ENCODE measurements at places on chromosomes 3 and 15. TPM values are rescaled to one million over a fixed set of nuclear protein-coding genes. Genes with fewer than 3 reads are reported as not detected.

GRCh38 chr3:10006762-10007090 is 19.5 kb upstream of the FANCD2 start:
- ATAC-seq: no peak

DNA sequence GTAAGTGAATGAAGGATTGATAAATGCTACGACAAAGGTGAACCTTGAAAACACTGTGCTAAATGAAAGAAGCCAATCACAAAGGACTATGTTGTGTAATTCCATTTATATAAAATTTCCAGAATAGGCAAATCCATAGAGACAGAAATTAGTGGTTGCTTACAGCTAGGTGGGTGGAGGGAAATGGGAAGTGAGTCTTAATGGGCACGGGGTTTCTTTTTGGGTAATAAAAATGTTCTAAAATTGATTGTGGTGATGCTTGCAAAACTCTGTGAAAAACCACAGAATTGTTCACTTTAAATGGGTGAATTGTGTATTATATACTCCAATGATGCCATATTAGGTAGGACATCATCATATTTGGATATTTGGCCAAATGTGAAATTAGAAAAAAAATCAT is 20.9 kb upstream of the TEX9 start:
- no peak for ATAC-seq

DNA sequence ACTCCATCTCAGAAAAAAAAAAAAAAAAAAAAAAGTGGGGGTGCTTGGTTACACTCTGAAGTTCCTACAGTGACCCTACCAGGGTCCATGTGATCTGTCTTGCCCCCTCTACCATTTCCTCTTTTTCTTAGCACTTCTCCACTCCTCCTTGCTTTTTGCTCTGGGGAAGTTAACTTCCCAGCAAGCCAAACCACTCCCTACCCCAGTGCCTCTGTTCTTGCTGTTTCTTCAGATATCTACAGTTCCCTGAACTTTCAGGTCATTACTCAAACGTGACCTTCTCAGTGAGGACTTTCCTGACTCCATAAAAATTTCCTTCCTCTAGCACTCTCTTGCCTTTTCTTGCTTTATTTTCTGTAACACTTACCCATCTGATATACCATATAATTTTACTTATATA is 61.1 kb upstream of the GCNT3 start:
- ATAC-seq: no peak

DNA sequence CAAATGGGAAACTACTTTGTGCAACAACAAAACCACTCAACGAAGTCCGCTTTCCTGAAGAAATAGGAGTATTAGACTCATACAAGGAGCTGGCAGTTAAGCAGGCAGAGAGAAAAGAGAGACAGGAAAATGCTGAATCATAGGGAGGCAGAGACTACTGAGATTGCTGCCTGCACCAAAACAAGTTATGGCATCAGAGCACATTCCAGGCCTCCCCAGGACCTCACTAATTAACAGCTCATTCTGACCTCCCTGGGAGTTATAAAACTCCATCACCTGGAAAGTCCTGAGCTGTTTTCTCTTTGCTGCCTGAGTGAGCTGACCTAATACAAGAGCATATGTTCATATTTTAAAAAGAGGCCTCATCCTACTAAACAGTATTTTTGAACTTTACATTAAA is 741.0 kb downstream of the MCTP2 start:
- no peak for ATAC-seq

DNA sequence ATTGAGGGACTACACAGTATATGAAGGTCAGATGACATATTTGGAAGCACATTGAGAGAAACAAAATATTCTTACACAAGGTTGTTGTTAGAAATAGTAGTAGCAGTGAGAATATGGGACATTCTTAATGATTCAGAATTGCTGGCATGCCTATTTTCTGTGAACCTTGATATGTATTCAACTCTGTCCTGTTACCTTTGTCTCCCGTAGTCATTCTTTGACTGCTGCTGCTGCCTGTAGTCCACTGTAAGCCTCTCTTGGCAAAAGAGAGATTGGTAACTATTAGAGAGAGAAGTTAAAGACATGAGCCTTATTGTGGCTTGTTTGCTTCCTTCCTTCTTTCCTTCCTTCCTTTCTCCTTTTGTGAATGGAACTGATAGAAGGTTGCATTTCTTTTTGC is 64.5 kb downstream of the TCF12 start:
- ATAC-seq: no peak

The FAM107A gene
- total RNA-seq: 75.3 TPM

DNA sequence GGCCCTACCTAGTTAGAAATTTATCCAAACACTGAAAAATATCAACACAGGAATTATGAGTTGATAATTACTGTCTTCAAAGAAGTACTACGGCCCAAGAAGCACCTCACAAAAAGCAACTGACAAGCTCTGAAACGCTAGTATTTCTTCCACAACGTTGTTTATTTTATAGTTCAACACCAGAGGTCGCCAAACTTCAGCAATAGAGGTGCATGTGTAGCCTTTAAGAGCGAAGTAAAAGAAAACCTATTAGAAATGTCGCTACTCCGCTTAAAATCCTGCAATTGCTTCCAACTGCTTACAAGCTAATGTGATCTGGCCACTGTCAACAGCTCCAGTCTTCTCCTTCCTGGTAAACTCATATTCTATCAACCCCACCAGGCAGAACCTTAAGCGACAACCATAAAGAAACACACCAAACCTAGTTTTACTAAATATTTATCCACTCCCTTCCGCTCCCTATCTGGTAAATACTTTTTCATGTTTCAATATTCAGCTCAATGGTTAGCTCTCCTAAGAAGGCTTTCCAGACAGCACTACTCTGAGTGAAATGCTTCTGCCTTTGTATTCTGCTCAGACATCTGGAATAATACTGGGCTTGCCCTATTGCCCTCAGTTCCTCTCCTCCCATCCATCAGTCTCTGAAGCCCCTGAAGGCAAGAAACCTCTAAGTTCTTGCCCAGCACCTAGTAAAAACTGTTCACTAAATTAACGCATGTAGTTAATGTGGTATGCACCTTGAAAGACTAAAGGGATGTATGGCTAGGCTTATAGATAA is 110.2 kb downstream of the NR1I2 start:
- peak; percentile 46 for ATAC-seq

- peak; percentile 2 for ATAC-seq
These were observed 40.5 kb upstream of the ROPN1 start for GRCh38 chr3:124032311-124032880.

DNA sequence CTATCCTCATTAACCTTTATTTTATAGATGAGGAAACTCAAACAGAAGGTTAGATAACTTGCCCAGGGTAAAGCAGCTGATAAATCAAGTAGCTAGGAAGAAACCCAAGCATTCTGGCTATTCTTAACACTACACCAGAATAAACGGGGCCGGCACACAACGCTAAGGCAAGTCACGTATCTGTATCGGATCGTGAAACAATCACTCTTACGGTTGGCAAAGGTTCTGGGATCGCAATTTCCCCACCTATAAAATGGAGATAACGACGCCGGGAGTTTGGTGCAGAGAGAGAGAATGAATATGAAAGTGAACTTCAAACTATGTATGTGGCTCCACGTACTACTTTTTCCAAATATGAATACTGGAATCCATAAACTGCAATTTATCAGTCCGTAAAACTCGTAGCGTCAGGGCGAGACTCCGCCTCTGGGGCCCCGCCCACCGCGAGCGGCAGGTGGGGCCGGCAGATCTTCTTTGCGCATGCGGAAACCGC is 252 bp upstream of the ARMC8 start:
- peak; percentile 95 for ATAC-seq

- ATAC-seq: peak; percentile 30
These were observed 22.4 kb downstream of the CD86 start for GRCh38 chr3:122077293-122078234.

DNA sequence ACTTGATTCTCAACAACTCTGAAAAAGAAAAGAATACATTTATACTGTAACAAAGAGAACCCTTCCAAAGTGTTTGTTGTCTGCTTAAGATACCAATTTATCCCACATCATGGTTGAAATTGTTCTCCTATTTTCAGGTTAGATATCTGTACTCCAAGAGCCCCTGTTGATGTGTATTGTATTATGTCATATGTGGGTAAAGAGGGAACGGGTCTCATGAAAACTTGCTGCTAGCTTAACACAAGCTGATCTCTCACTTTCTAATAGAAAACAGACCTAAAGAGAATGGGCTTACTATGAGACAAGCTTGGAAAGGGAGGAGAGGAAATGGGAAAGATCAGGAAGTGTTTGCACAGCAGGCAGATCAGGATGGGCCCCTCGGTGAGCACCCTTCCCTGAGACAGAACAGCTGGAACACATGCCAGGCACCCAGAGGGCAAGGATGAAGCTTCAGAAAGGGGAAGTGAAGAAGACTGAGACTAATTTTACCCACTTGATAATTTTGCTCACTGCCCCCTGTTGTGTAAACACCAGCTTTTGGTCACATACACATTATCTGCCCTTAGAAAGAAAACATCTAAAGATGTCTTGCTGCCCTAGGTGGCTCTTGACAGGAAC is 747.9 kb upstream of the CCDC54 start:
- ATAC-seq: no peak

DNA sequence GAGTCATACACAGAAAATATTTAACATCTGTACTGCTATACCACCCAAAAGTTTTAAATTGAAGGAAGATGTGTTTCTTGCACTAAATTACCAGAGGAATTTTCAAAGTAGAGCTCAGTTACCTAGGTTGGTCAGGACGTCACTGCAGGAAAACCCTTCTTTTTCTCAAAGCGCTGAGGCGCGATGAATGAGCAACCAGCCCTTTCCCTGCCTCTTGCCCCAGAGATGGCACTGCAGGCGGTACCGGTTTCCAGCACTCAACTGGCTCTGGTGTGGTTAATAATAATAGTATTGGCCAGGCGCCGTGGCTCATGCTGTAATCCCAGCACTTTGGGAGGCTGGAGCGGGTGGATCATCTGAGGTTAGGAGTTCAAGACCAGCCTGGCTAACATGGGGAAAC is 49.3 kb downstream of the HES1 start:
- ATAC-seq: no peak

The NANOGP8 gene
- total RNA-seq: 4.0 TPM

The CPLX3 gene
- not detected for total RNA-seq

The SLC9A9 gene
- total RNA-seq: 12.8 TPM

- ATAC-seq: no peak
These were observed 243.4 kb upstream of the GADL1 start for GRCh38 chr3:31137718-31138465.

The PPP1R14D gene
- total RNA-seq: not detected

DNA sequence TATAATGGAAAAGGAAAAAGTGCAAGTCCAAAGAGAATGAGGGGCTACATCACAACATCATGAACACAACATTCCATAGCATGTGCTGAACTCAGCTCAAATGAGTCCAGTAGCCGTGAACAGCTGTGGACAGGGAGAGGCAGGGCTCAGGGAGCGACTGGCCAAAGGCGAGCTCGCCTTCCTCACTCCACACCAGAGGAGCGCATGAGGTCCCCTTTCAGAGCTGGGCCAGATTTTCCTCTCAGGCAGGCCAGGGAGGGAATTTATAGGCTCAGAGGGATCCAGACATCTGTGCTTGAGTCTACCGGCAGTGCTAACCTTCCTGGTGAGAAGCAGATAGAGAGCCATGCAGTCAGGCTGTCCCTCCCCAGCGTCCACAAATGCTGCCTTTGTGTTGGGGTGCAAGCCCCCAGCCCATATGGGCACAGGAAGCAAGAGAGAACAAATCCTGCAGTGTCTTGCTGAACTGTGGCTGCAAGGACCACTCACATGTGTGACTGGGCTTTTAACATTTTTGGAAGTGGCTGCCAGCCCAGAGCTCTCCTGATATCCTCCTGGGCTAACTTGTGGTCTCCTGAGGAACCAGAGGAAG is 32.5 kb downstream of the ARHGEF3 start:
- ATAC-seq: no peak

The CLK3 gene
- 98.4 TPM for total RNA-seq

DNA sequence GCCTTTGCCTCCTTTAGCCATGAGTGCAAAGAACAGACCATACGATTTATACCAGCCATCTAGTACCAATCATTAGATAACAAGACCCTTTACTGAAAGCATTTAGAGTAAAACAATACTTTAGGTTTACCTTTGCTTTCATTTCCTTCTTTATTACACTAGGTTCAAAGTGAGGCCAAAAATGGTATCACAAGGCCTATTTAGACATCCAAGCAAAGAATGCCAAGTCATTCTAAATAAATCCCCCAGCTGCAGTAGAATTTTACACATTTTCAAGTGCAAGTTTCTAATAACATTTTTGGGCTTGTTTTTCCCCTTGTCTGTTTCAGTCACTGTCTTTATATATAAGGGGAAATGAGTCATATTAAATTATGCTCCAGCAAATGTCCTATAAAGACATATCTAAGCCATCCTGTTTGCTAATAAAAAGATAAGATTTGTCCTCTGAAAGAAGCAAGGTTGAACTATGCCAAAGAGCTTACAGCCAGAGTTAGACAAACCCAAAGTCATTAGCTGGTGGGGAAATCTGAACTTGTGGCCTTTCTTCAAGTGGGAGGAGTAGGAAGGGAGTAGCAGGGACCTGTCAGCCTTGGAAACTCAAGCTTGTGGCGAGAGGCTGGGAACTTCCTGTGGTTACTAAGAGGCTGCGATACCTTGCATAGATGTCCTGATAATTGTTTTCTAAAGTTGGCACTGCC is 232.7 kb downstream of the MECOM start:
- ATAC-seq: no peak

DNA sequence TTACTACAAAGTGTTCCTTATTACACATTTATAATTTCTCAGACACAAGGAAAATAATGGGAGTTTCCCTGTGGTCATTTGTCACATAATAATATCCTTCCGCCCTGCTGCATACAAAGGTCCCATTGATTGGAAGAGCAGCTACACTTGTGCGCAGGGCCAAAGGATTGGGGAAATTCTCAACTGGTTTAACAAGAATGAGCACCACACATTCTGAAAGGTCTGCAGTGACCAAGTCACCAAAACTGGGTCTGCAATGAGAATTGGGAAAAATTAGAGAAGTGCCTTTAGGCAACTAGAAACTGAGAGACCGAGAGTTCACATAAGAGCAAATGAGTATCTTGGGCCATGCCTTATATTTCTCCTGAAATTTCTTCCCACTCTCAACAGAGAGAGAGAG is 98.2 kb upstream of the NR2F2 start:
- no peak for ATAC-seq

DNA sequence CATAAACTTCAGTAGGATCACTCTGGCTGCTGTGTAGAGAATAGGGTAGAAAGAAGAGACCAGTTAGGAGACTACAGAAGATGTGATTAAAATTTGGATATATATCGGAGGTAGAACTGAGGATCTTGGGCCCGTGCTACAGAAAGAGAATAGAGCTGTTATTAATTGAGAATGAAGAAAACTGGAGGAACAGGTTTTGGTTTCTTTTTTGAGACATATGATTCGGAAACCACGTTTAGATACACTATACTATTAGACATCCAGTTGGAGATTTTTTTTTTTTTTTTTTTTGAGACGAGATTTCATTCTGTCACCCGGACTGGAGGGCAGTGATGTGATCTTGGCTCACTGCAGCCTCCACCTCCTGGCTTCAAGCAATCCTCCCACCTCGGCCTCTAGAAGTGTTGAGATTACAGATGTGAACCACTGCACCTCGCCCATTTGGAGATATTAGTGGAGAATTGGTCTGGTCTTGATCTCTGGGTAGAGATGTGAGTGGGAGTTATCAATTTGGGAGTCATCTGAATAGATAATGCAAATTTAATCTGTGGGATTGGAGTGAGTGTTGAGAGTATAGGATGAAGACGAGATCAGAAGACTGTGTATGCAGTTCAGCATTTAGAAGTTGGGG is 50.9 kb downstream of the TCF12 start:
- no peak for ATAC-seq

All from gastroesophageal sphincter (tissue), 4 donors.